ENCODE measurements at places on chromosomes 2 and 18. TPM values are rescaled to one million over a fixed set of nuclear protein-coding genes. Genes with fewer than 3 reads are reported as not detected.

The CPS1 gene
- total RNA-seq, result 18.4 TPM

The RNF152 gene
- 1.7 TPM for total RNA-seq

The TYW5 gene
- total RNA-seq, result 11.1 TPM

The GAL3ST2 gene
- 0.37 TPM for total RNA-seq

DNA sequence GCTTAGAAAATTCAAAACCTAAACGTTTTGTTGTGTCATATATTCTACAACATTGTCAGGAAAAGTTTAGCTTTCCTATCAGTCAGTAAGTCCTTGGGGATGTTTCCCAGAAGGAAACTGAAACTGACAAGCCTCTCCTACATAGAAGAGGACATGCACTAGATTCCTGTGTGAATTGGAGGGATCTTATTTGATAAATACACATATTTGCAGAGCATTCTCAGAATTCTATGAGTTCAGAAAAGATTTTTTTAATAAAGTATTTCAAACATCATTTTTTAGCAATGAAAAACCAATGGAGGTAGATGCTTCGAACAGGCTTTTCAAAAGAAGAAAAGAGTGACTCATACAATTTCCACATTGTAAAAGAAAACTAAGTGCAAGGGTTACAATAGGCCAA, 1706.7 kb downstream of the SUCLG1 start:
- DNase-seq, result peak; percentile 2
- H3K4me3 ChIP-seq, result no peak overlapping the region
- H3K36me3 ChIP-seq, result no peaks in the 10 kb centered on the region
- no peak overlapping the region for H3K27ac ChIP-seq
- H3K27me3 ChIP-seq, result no peaks in the 10 kb centered on the region

GRCh38 chr2:125479143-125479636, 1176.8 kb upstream of the GYPC start:
- no peaks in the 10 kb centered on the region for H3K27me3 ChIP-seq
- DNase-seq, result no peak
- no peaks in the 10 kb centered on the region for H3K36me3 ChIP-seq
- H3K27ac ChIP-seq, result no peak overlapping the region
- no peaks in the 10 kb centered on the region for H3K4me1 ChIP-seq

DNA sequence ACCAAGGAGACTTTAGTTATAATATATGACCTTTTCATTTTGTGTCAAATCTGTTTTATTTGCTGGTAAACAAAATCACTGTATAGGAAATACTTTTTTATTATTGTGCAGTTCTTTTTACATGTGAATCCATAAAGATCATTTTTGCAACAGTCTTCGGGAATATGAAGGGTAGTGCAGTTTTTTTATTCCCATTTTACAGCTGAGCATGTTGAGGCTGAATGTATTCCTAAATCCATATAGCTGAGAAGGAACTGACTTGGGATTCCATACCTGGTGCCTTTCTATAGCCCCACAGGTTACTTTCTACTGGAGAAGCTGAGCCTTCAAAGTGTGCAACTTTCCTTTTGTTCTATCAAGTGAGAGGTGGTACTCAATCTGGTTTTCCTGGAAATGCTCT, 29.6 kb downstream of the RHOB start:
- H3K27ac ChIP-seq, result no peak overlapping the region
- no peaks in the 10 kb centered on the region for H3K36me3 ChIP-seq
- DNase-seq, result no peak
- no peaks in the 10 kb centered on the region for H3K27me3 ChIP-seq
- no peak overlapping the region for H3K4me3 ChIP-seq

GRCh38 chr2:152376968-152377367, 42.0 kb downstream of the FMNL2 start:
- peaks cover 4% of the 10 kb centered on the region for H3K36me3 ChIP-seq
- H3K27ac ChIP-seq, result no peak overlapping the region
- DNase-seq, result peak; percentile 22
- peaks cover 19% of the 10 kb centered on the region for H3K4me1 ChIP-seq

DNA sequence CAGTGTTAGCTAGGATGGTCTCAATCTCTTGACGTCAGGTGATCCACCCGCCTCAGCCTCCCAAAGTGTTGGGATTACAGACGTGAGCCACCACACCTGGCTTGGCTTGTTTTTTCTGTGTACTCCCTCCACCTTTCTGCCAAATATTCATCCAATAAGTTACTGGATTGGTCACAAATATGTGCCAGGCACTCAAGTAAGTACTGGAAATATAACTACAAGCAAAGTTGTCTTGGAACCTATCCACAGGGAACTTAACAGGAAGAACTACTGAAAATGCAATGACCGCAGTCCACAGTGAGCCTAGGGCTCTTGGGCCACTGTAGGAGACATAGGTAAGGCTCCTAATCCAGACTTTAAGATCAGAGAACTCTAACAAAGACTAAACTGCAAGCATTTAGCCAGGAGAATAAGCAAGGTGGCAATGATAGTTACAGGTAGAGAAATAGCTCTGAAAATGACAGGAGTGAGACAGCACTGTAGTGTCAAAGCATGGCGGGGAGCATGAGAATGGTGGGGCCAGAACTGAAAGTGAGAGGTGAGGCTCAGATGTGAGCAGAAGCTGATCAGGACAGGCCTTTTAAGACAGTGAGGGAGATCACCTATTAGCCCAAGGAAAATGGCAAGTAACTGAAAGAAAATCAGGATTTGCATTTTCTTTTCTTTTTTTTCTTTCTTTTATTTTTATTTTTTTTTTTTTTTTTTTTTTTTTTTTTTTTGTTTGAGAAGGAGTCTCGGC, 252.1 kb downstream of the RBM43 start:
- no peaks in the 10 kb centered on the region for H3K27me3 ChIP-seq
- no peaks in the 10 kb centered on the region for H3K4me1 ChIP-seq
- no peaks in the 10 kb centered on the region for H3K36me3 ChIP-seq
- no peak overlapping the region for H3K27ac ChIP-seq
- DNase-seq, result no peak

GRCh38 chr18:42706029-42706608, 409.4 kb downstream of the RIT2 start:
- peaks cover 12% of the 10 kb centered on the region for H3K4me1 ChIP-seq
- H3K27ac ChIP-seq, result peak overlapping the region; percentile 14
- H3K4me3 ChIP-seq, result peak overlapping the region; percentile 63
- no peak for DNase-seq
